ENCODE measurements at places on chromosomes 2 and 18. TPM values are rescaled to one million over a fixed set of nuclear protein-coding genes. Genes with fewer than 3 reads are reported as not detected.

COBLL1 gene
- 13.3 TPM for total RNA-seq

SP5 gene
- 2.8 TPM for total RNA-seq

RBM44 gene
- 8.5 TPM for total RNA-seq

DHRS9 gene
- total RNA-seq = not detected

DNA sequence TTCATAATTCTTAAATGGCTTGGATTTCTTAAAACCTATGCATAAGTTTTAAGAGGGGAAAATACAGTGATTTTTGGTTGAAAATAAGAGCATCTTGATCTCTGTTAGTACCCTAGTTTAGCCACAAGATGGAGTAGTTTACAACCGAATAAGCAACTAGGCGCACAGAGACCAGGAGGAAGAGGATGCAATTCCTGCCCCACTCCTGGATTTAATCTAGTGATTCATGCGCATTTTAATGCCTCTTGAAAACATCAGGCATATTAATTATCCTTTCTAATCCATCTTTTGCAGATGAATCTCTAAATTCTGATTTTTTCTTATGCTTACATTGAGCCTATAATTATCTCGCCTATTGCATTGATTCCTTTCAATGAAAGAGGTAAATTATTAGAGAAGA, 76.7 kb downstream of the MRPS9 start:
- H3K36me3 ChIP-seq = no peaks in the 10 kb centered on the region
- no peak overlapping the region for H3K27ac ChIP-seq
- H3K27me3 ChIP-seq = no peaks in the 10 kb centered on the region
- no peak for DNase-seq
- no peak overlapping the region for H3K4me3 ChIP-seq

GRCh38 chr18:3966642-3967358, 488.3 kb downstream of the DLGAP1 start:
- H3K36me3 ChIP-seq = no peaks in the 10 kb centered on the region
- DNase-seq = no peak
- no peak overlapping the region for H3K4me3 ChIP-seq

- H3K36me3 ChIP-seq = no peaks in the 10 kb centered on the region
- no peak overlapping the region for H3K27ac ChIP-seq
- H3K27me3 ChIP-seq = no peaks in the 10 kb centered on the region
Observed at GRCh38 chr2:71103809-71104208, 26.2 kb downstream of the MCEE start.

- no peak for DNase-seq
- H3K4me1 ChIP-seq = no peaks in the 10 kb centered on the region
- H3K27me3 ChIP-seq = no peaks in the 10 kb centered on the region
- no peak overlapping the region for H3K4me3 ChIP-seq
- no peak overlapping the region for H3K27ac ChIP-seq
Observed at GRCh38 chr2:37561615-37562569, 109.5 kb downstream of the CDC42EP3 start.

DNA sequence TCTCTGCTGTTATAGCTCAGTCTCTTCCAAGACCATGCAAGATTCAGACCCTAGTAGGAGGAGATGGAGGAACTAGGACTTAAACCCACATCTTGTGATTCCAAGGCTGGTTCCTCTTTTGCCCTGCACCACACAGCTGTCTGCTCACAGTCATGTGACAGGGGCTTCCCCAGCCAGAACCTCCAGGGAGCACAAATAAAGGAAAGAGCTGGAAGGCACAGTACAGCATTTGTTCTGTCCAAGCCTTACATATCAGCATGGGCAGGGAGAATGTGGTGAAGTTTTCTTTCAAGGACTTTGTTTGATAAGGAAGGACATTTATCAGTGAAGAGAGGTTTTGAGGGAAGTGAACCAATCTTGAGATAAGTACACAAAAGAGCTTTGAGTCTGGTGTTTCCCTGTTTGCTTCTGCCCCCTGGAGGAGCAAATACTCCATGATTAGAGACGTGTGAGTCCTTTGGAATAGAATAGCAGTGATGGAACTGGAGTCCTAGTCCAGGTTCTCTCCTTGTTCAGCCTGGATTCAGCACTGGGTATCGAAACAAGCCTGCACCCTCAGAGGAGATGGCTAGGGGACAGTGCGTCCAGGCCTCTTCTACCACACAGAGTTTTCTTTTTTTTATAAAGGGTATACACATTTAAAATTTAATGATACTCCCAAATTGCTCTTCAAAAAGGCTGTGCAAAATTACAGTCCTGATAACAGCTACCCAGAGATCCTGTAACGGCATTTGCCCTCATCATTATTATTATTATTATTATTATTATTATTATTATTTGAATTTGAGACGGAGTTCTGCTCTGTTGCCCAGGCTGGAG, 24.6 kb upstream of the CASP10 start:
- no peaks in the 10 kb centered on the region for H3K27me3 ChIP-seq
- H3K36me3 ChIP-seq = peaks cover 76% of the 10 kb centered on the region
- DNase-seq = peak; percentile 76
- H3K4me1 ChIP-seq = no peaks in the 10 kb centered on the region
- H3K4me3 ChIP-seq = no peak overlapping the region
- peak overlapping the region; percentile 44 for H3K27ac ChIP-seq

- no peaks in the 10 kb centered on the region for H3K36me3 ChIP-seq
- no peaks in the 10 kb centered on the region for H3K27me3 ChIP-seq
- no peak overlapping the region for H3K27ac ChIP-seq
- no peak for DNase-seq
- H3K4me1 ChIP-seq = peaks cover 5% of the 10 kb centered on the region
Observed at GRCh38 chr2:231351648-231352047, 43.9 kb upstream of the B3GNT7 start.

GRCh38 chr2:237058423-237058822, 27.3 kb upstream of the COPS8 start:
- no peak overlapping the region for H3K4me3 ChIP-seq
- H3K27ac ChIP-seq = no peak overlapping the region
- no peaks in the 10 kb centered on the region for H3K4me1 ChIP-seq
- H3K27me3 ChIP-seq = no peaks in the 10 kb centered on the region
- DNase-seq = no peak

GRCh38 chr2:31013301-31013700, 124.9 kb downstream of the GALNT14 start:
- H3K27ac ChIP-seq = no peak overlapping the region

Measured in ascending aorta (tissue), 2 donors.